COLO829 (cell line): ENCODE measurements at places on chromosomes 11 and 22.

- no peak for DNase-seq
Observed at GRCh38 chr11:65301491-65302329, 13.0 kb upstream of the CDC42EP2 start.

DNA sequence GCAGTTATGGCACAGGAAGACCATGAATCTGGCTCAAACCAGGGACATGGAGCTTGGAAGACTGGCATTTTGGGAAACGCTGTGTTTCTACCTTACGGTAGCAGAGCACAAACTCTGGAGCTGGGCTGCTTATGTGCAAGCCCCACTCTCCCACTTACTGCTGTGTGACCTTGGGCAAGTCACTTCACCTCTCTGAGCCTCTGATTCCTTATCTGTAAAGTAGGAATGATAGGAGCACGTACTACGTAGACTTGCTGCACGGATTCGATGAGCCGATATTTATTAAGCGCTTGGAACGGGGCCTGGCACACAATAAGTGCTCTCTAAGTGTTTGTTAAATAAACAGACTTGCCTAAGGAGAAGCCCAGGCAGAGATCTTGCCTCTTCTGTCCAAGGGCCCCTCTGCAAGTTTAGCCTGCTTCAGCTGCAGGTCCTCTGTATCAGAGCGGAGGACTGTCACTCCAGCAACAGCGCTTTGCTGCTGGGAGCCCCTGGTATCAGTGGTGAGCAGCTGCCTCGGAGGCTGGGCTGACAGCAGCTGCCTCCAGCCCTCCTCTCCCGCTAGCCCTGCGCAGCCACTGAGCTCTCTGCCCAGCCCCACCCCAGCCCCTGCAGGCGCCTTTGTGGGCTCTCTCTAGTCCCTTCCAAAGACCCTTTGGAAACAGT is 96.9 kb upstream of the ANO1 start:
- no peak for DNase-seq

DNA sequence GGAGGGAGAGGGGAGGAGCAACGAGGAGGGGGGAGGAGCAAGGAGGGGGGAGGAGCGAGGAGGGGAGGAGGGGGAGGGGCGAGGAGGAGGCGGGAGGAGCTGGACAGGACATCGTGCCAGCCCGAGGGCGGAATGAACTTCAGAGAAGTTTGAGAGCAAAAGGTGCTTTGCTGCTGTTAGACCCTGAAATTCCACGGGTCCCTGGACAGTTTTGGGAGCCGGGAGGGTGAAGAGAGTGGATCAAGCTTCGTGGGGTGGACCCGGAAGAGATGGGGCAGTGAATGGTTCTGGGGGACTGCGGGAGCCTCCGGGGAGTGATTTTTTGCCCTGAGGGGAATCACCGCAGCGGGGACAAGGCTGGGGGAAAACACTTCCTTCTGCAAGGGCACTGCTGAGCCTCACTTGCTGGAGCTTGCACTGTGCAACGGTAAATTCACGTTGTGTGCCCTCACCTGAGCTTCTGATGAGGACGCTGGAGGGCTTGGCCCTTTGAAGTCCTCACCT is 10.7 kb upstream of the NLRP6 start:
- DNase-seq = no peak

GRCh38 chr11:11456866-11457265 is 103.8 kb upstream of the CSNK2A3 start:
- no peak for DNase-seq

DNA sequence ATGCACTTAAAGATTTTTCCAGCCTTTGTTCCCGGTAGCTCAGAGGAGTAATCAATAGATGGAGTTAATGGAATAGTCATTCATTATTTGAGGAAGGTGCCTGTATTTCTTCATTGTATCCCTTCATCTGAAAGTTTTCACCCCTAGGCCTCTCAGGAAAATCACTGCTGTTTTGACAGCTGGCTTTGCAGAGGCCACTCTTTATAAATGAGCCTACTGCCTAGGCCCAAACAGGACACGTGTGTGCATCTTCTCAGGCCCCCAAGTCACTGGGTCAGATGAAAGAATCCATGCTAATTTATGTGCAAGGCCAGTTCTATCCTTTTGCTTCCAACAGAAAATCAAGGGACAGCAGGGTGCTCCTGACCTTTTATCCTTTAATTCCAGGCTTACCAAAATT is 76.8 kb downstream of the MPPED2 start:
- DNase-seq = no peak

- DNase-seq = no peak
Observed at GRCh38 chr11:103220133-103220532, 110.9 kb downstream of the DYNC2H1 start.

- DNase-seq = no peak
Observed at GRCh38 chr22:45529105-45529504, 26.4 kb downstream of the FBLN1 start.

DNA sequence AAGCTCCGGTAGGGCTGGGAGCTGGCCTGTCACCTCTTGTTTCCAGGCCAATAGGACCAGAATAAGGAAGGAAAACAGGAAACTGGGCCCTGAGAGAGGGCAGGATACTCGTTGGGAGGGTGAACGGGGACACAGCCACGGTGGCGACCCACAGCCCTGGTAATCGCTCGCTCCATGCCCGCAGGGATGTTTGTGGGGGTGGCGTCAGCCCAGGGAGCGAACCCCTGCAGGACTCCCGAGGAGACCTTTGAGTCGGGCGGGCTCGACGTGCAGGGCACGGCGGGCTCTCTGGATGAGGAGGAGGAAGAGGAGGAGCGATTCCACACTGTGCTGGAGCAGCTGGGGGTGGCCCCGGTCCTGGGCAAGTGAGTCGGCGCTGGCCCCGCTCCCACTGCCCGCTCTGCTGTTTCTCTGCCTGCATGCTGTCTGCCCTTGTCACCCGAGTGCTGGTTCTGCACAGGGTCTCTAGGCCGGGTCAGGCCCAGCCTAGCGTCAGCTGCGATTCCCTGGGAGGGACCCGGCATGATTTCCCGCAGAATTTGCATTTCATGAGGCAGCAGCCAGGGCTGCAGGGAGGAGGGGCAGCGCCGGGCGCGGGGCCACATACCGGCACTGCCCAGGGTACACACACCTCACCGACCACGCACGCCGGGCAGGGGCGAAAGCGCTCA is 1.6 kb downstream of the CRACR2B start:
- no peak for DNase-seq

DNA sequence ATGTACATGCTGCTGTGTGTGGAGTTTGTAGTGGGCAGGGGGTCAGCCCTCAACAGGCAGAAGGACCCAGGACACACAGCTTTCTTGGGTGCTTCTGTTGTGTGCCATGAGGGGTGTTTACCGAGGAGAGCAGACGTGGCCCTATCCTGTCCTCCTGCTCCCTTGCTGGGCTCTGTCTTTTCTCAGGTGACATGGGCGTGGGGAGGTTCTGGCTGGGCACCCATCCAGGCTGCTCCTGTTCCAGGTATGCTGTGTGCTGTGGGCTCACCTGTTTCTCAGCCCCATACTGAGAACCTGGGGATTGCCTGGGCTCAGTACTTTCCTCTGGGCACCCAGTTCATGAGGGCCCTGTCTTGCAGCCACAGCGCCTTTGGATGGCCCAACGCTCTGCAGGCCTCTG is 23.3 kb downstream of the MICALL1 start:
- no peak for DNase-seq

DNA sequence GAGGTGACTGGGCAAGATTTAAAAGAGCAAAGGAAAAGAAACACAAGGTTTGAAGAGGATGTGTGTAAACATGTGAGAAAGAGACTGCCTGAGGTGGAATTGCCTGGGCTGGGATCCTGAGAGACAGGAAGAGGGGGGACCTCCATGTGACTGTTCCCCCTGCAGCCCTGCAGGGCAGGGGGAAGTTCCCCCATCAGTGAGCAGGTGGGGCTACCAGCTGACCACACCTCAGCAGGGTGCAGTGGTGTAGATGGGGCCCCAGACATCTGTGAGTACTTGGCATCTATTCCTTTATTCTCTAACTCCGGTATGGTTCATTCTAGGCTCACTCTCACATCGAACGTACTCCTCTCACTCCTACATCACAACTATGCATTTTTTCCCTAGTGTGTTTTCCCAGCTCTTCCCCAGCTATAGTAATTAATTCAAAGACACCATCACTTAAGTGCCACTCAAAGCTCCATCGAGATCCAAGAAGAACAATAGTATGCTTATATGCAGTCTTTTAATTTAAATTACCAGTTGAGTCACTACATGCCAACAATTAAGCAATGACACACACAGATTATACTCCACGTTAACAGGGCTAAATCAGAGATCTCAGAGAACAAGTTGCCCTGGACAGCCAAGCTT is 42.7 kb downstream of the LGR4 start:
- DNase-seq = peak; percentile 82

GRCh38 chr11:69658626-69659450 is 16.3 kb downstream of the LTO1 start:
- no peak for DNase-seq

DNA sequence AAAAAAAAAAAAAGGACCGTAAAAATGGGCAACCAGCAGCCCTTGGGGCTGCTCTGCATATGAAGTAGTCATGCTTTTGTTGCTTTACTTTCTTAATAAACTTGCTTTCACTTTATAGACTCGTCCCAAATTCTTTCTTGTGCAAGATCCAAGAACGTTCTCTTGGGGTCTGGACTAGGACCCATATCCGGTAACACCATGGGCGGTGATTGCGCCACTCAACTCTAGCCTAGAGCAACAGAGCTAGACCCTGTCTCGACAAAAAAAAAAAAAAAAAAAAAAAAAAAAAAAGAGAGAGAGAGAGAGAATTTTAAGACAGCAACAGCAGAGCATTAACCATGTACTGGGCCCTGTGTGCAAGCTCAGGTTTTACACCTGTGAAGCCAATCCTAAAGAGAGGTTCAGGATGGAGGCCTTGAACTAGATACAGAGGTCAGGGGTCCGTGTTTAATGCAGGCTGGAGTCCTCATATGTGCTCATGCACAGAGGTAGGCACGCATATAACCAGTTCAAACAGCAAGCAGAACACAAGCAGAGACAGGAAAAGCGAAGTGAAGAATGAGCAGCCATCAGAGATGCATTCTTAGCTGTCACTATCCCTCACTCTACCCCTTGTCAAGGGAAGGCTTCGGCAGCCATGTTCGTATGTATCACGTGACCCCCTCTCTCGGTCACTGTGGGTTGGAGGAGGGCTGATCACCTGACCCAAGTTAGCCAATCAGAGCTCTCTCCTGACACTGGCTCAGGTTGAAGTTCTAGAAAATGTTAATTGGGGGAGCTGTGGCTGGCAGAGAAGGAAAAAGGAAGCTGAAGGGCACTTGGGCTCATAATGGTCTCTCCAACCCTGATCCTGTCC is 16.7 kb upstream of the SYT12 start:
- DNase-seq = peak; percentile 52

DNA sequence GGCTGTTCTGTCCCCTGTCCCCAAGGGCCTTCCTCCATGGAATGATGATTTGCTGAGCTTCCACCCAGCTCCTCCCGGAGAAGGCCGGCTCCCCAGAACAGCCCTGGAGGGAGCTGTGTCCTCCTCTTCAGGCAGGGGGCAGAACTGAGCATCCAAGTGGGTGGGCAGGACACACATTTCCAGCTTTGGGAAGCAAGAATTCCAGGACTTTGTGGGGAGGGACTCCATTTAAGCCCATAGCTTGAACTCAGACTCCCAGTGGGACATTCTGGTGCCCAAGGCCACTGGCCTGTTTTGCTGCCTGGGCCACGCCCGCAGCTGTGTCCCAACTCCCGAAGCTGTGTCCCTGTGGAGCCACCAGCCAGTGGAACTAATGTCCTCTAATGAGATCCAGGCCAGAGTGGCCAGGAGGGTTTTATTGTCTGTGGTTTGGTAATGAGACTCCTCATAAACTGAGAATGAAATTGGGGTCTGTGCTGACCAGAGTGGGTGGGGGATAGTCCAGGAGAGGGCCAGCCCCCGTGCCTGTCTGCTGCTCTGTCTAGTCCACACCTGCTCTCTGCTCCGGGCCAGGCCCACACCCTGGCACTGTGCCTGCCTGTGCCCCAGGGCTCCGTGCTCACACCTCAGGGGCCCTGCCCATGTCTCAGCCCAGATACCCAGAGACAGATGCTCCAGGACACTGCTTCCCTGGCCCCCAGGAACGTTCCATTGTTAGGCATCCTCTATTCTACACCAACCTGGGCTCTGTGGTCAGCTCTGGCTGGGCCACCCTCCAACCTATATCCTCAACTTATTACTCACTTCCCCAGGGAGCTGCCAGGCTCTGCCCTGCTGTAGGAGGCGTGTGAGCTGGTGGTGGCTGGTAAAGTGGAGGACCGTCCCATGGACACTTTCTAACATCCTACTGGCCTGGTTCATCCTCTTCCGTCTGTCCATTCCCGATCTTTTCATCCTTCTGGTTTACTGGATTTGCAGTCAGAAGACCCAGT is 7.6 kb downstream of the NECTIN1 start:
- DNase-seq = no peak

DNA sequence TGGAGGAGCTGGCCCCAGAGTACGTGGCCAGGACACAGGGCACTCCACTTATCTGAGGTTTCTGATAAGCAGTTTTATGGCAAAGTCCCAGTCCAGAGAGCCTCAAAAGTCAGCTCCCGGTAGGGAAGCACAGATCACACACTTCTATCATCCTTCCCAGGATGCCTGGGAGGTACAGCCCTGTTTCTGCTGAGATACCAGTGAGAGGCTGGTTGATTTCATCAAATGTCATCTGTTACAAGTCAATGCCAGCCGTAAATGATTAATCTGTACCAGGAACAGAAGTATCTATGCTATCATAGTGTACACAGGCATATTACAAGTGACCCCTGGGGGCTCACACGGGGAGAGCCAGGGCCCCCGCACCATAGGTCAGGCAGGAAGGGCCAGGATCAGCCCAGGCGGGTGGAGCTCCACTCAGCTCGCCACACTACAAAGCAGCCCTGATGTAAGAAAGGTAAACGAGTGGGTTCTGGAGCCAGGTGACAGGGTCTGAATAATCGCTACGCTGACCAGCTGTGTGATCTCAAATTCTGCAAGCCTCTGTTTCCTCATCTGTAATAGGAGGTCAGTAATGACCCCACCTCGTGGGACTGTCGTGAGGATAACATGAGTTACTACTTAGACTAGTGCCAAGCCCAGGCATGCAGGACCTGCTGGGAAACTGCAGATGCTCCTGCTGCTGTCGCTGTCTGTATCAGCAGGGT is 17.6 kb downstream of the PLA2G6 start:
- no peak for DNase-seq

- no peak for DNase-seq
Observed at GRCh38 chr11:34086554-34087283, 18.7 kb upstream of the NAT10 start.

DNA sequence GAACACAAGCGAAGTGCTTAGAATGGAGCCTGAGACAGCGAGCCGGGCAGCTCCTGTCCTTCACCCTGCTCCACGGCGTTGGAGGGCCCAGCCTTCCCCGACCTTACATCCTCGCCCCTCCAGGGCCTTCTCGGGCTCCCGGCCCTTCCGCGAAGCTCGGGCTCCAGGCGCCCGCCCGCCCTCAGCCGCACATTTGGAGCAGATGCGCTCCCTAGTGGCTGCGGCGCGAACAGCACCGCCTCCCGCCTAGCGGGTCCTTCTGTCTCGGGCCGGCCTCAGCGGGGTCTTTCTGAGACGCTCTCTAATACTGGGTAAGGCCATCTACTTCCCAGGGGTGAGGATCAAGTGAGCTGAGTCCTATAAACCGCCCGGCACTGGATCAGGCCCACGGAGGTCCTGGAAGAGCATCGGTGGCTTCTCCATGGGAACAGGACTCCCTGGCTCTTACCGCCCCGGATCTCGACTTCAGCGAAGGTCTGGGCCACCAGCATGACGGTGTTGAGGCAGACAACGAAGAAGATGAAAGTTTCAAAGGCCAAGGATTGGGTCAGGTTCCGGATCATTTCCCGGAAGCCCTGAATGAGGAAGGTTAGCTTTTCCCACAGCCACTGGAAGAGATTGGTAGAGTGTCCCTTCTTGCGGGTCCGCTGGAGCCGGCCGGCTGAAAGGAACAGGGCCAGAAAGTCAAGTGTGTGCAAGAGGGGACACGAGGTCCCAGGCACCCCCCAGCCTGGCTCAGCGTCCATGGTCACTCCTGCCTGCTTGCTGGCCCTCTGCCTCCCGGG is 3.7 kb downstream of the CATSPER1 start:
- peak; percentile 59 for DNase-seq
